ENCODE measurements at places on chromosomes 5 and 9.

- no peak for DNase-seq
Measured at GRCh38 chr5:6649681-6650080, 16.4 kb downstream of the SRD5A1 start.

DNA sequence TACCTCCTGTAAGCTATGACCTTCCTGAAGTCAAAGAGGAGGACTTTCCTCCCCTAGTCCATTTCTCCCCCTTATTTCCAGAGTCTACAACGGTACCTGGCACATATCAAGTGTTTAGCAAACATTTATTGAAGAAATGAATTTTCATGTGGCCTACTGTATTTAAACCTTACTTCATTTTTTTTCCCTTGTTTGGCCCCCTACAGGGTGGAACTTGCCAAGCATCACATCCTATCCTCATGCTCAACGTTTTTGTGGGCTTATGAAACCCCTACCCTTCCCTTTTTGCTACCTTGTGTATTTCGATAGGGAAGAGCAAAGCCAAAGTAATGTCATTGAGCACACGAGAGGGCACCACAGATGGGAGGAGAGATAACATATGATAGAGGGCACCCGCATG is 1857.8 kb upstream of the WWC1 start:
- DNase-seq, result no peak

- DNase-seq, result no peak
Measured at GRCh38 chr9:3403315-3403714, 122.5 kb downstream of the RFX3 start.

- DNase-seq, result no peak
Measured at GRCh38 chr5:176296-176823, 14.9 kb upstream of the LRRC14B start.

DNA sequence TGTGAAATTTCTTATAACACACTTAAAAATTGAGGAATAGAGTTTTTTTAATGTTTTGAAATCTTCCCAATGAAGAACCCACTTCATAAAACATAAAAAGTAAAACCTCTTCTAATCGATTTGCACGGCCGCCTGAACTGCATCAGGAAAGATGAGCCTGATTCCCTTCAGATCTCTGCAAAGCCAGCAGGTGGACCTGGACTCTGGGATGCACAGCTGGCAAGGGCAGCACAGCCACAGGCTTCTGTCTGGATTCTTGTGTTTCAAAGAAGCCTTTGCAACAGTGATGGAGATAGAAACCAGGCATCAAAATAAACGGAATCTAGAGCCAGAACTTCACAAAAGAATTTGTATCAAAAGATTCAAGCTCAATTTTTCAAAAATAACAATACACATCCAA is 36.0 kb upstream of the SPATA31C2 start:
- DNase-seq, result no peak

GRCh38 chr9:96460882-96461281 is 10.9 kb downstream of the HABP4 start:
- DNase-seq, result no peak

DNA sequence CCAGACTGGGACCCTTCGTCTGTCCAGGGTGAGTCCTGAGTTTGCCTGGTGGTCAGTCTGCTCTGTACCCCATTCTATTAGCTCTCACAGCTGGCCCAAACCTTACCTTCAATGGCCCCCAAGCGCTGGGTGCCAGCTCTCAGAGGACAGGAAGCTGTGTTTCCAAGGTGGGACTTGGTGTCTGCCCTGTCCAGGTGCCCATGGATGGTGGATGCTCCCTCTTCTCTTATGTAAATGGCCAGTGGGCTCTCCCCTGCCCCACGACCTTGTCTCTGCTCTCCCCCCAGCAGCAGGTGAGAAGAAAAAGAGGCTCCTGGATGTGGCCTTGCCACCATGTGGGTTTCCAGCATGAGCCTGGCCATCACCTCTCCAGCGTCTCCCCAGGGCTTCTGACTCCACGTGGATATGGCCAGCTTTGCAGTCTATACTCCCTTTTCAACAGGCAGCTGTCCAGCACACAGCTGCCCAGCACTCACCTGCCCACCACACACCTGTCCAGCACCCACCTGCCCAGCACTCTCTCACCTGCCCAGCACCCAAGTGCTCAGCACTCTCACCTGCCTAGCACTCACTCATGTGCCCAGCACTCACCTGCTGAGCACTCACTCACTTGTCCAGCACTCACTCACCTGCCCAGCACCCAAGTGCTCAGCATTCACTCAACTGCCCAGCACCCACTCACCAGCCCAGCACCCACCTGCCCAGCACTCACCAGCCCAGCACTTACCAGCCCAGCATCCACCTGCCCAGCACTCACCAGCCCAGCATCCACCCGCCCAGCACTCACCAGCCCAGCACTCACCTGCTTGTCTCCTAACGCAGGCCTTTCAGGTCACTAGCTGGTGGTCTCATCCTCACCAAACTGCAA is 136.2 kb upstream of the IRX2 start:
- no peak for DNase-seq
